Activated naive CD4-positive, alpha-beta T cell treated with anti-CD3 and anti-CD28 coated beads, Interleukin-2, amount 50 U/mL, for 16 hours (primary cell): ENCODE measurements at places on chromosomes 2 and 18.

- DNase-seq, result no peak
Measured at GRCh38 chr2:25330273-25330672, 11.5 kb downstream of the DNMT3A start.

GRCh38 chr2:142756430-142756829 lies 121.0 kb upstream of the KYNU start:
- no peak for DNase-seq

DNA sequence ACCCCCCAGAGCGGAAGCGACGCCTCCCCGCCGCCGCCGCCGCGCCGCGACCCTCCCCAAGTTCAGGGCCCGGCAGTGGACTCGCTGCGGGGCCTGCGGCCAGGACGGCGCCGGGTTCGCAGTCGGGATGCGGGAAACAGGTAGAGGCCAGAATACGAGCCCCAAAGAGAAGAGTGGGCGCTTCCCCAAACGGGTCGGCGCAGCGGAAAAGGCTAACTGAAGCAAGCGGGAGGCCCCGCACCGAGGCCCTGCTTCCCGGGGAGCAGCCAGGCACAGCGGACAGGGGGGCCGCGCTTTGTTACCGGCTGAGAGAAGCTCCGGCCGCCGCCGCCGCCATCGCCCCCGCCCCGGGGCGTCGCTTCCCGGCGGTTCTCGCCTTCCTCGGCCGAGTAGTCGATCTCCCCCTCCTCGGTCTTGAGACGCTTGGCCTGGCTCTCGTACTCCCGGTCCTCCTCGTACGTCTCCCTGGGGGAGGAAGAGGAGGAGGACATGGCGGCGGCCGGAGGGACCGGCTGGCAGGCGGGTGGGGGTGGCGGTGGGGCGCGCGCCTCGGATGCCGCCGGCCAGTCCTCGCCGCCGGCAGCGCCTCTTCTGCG lies 494 bp downstream of the HNRNPLL start:
- DNase-seq, result peak; percentile 42

DNA sequence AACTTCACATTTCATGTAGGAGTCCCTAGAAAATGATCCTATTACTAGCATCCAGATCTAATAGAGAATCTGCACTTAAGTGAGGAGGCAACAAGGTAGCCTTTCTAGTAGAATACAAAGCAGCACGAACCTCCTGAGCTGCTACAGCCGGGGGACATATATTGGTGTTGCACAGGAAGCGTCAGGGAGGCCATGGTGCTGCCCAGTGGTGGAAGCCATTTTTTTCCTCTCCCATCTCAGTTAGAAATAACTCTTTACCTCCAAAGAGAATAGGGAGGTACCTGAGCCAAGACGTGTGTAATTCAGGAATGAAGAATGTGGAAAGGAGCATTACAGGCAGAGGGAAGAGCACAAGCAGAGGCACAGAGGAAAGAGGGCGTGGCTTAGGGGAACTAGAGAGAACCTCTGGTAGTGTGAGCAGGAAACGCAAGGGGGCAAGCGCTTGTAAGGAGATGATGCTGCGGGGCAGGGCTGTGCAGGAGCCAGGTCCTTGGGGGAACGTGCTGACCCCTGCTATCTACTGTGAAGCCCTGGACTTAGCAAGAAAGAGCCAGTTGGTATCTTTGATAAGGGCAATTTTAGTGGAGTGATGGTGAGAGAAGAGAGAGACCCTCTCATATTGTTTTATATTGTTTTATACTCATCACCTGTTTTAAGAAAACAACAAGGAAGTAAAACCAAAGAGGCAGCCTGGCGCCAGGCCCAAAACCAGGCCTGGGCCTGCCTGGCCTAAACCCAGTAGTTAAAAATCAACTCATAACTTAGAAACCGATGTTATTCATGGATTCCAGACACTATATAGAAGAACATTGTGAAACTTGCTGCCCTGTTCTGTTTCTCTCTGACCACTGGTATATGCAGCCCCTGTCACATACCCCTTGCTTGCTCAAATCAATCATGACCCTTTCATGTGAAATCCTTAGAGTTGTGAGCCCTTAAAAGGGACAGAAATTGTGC lies 50.0 kb upstream of the TTC39C start:
- peak; percentile 55 for DNase-seq

GRCh38 chr2:206354129-206354528 lies 79.7 kb downstream of the ZDBF2 start:
- DNase-seq, result no peak
